CD4-positive, alpha-beta T cell treated with Interleukin-4 for 4 hours (primary cell): ENCODE measurements at places on chromosomes 3 and 15.

DNA sequence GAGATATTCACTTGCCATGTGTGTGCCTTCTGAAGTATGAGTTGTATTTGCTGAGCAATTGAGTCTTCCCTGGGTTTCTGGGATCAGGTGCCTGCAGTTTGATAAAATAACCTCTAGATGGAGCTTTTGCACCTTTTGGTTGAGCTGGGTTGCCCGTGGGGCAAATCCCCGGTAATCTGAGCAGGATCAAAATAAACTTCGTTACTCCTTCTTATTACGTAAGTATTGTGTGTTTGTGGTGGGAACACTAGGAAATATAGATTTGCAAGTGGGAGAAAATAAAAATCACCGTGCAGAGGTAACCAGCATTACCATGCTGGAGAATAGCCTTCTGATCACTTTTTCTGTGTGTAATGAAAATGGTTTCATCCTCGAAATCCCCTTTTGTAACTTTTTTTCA lies 277.4 kb upstream of the NR2E3 start:
- no peak for DNase-seq

- no peak for DNase-seq
These were observed 78.0 kb upstream of the TNFSF10 start for GRCh38 chr3:172601066-172601832.

DNA sequence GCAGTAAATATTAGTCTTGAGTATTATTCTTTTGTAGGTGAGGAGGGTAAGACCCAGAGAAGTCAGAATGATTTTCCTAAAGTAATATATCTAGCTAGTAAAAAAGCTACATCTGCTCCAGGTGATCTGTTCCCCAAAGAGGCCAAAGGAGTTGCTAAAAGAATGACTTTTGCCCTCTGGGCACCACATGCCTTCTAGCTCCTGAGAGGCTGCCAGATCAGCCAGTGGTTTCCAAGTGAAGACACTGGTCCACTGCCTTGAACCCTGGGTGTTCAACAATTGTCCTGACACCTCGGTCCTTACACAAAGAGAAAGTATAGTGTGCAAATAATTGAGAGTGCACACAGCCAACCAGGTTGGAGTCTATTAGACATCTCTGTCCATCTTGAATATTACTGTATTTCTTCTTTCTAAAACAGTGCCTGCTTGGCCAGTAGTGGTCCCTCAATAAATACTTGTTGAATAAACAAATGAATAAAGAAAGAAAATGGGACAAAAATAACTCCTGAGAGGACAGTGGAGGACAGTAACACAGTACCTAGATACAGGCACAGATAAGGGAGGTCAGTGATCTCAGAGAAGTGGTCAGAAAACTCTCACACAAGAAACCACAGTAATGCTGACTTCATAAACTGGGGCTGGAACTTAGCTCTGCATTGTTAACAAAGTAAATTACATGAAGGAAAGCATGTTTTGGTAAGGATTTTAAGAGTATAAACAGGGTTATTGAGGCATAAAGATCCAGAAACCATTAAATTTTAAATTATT lies 56.6 kb upstream of the CSTA start:
- DNase-seq = no peak

GRCh38 chr3:145698749-145699148 lies 462.2 kb downstream of the PLOD2 start:
- DNase-seq = no peak

- DNase-seq = no peak
These were observed 1.1 kb downstream of the TMED3 start for GRCh38 chr15:79311901-79312553.

GRCh38 chr3:37137516-37137915 lies 36.9 kb downstream of the LRRFIP2 start:
- no peak for DNase-seq

DNA sequence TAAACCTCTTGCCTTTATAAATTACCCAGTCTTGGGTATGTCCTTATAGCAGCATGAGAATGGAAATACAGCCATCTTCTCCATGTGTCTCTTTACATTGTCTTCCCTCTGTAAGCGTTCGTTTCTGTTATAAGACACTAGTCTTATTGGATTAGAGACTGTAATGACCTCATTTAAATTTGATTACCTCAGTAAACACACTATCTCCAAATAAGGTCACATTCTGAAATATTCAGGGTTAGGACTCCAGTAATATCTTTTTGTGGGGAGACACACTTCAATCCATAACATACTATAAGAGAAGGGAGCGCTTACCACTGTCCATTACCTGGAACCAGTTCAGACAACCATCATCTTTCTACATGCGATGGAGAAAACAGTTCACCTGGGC lies 34.3 kb upstream of the CD47 start:
- no peak for DNase-seq

DNA sequence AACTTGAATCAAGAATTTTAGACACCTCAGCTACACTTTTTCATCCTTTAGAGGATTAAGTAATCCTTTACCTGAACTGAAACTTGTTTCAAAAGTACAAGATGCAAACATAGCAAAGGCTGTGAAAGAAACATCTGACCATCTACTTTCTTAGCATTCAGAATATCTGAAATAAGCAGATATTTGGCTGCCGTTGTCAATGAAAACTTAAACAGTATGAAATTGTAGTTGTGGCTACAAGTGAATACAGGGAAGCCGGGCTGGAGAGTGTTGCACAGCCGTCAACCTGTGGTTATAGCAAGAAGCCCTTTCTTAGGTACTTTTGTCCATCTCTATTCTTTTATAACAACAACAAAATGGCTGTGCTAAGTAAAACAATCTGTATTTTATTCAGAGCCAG lies 6.9 kb upstream of the CX3CR1 start:
- no peak for DNase-seq

DNA sequence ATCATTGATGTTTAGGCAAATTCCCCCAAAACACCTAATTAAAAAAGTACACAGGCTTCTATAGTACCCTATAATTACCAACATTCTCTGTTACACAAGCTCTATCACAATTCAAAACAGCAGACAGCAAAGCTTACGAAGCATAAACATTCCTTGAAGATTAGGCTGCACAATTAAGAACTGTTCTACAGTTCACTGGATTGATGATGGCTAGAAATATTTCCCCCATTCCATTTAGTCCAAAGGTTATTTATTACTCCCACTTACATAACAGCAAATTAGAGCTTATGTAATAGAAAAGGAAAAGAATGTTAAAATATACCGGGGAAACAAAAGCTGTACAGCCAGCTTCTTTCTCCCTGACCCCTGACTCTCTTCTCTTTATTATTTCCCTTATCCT lies 49.3 kb downstream of the UACA start:
- no peak for DNase-seq

DNA sequence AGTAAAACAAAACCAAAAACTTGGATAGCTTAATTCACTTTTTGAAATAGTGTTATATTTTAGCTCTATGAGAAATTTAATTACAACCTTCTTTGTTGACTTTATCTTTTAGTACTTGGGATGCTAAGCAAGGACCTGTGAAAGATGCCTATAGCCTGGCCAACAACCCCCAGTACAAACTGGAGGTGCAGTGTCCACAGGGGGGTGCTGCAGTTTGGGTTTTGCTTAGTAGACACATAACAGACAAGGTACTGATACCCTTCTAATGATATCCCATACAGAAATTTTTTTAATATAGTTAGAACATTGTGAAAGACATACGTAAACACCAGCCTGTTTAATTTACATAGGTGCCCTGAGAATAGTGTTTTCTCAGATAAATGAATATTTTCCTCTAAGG lies 35.3 kb downstream of the CAPN7 start:
- peak; percentile 45 for DNase-seq

DNA sequence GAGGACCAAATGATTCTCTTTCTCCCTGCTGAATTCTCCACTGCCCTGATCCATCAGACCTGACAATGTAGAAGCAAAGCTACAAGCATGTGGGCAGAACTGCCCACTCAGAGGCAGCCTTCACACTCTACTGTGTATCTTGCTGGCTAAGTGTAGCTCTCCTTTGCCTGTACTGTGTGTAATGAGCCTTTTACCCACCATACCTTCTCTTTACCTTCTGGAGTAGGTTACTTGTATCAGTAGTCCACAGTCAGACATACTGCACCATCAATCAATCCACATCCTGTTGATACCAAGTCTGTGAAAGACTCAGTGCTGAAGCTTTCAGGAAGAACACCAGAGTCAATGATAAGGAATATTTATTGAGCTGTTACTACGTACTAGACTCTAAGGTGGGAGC lies 440.7 kb upstream of the ARHGEF26 start:
- no peak for DNase-seq

DNA sequence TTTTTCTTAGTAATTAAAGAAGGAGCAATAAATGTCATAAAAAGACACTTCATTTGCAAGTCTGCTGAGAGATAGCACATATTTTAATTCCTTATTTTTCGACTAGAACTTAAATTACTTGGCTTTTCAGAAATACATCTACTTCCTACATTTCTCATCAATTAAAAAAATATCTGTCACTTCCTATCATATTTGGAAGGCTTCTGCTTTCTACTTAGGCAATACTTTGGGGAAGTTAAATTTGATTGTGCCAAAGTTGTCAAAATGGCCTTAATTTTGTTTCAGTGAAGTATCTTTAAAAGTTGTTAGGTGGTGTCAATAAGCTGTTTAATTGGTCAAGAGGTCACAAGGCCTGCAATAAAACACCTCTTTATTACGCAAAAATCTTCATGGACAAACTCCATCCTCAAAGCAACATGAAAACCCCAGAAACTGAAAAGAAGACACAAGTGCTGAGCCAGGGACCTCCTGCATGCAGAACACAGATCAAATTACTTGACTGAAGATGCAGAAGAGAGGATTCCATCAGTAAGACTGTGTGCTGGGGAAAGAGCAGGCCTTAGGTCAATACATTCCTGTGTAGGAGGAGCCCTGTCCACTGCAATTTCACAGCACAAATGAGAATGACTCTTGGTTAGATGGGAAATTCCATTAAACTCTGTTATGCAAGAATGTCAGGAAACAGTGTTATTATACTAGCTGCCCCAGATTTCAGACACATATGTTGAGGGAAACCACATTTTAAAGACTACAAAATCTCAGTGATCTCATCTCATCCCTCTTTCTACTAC lies 48.0 kb upstream of the FSTL1 start:
- DNase-seq = no peak

DNA sequence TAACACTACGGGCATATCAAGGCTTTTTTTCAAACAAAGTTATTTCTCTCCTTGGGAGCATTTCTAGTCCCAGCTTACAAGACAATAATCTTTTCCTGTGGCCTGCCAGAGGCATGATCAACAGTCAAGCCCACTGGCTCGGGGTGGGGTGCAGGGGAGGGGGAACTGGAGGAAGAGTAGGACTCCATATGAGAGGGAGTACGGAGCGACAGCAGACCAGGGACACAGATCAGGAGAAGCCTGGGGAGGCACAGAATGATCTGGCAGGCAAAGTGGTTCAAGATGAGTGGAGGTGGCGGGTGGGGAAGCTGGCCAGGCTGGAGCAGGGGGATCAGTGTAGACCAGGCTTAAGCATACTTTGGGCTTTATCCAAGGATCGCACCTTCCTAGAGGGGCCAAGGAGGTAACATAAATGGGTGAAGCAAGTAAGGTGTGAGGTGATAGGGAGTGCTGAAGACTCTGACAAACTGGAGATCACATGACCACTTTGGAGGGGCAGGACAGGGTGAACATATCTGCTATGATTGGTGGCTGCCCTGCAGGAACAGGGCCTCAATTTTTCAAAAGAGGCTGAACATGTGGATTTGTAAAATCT lies 37.4 kb downstream of the KLF15 start:
- DNase-seq = no peak

DNA sequence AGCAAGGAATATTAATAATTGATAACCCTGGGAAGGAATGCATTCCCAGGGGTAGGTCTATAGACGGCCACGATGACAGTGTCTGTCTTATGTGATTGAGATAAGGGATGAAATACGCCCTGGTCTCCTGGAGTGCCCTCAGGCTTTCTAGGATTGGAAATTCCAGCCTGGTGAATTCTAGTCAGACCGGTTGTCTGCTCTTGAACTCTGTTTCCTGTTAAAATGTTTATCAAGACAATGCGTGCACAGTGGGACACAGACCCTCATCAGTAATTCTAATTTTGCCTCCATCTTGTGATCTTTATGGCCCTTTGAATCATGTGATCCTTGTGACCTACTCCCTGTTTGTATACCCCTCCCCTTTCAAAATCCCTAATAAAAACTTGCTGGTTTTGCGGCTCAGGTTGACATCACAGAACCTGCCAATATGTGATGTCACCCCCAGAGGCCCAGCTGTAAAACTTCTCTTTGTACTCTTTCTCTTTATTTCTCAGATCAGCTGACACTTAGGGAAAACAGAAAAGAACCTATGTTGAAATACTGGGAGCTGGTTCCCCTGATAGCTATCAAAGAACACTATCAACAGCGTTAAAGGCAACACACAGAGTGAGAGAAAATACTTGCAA lies 183.3 kb downstream of the PDE8A start:
- DNase-seq = no peak

GRCh38 chr3:130772129-130772528 lies 25.5 kb upstream of the PIK3R4 start:
- no peak for DNase-seq

DNA sequence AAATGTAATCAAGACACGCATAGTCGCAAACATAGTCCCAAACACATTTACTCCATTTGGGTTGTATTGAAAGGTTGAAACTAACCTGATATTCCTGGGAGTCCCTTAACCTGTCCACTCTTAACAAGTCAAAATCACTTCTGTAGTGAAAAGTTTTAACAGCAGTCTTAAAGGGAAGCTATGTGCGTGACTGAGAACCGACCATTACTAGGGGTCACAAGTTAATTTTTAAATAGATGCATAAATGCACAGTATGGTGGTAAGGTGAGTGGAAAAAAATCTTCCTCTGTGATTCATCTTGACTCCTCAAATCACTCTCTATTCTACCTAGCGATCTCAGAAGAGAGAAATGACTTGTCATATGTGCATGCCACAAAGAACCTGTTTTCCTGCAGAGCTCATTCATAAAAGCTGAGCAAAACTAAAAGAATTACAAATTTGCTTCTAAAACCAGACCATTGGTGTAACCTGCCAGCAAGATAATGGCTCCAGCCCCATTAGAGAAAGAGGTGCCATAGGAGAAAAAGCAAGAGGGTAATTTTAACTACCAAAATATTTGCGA lies 4.8 kb downstream of the GPR15 start:
- DNase-seq = peak; percentile 43

- DNase-seq = no peak
These were observed 138.9 kb downstream of the EPHA3 start for GRCh38 chr3:89246326-89246725.

DNA sequence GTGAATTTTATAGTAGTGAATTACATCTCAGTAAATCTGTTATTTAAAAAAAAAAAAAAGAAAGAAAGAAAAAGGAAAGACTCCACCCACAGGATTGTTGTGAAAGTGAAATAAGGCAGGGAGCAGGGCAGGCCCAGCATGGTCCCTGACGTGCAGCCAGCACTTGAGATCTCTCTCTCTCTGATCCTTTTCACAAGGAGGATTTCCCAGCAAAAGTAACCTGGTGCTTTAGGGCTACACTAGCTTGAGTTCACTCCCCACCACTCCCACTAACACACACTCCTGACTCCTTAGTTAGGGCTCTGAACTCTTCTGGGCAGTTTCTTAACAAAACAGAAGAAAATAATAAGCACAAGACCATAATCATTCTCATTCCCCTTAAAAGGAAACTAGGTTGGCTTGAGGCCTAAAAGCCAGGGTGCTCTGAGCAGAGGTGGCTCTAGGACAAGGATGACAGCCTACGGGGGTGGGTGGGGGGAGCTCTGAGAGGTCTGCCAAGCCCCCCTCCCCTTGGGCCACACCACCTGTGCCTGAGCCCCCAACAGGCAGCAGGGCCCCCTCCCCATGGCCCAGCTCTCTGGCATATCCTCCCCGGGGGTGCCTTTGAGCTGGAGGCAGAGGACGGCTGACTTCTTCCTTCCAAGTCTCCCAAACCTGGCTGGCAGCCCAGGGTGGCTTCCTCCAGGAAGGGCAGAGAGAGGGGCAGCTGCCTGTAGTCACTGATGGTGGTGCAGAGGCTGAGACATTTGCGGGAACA lies 856 bp downstream of the TMEM40 start:
- no peak for DNase-seq
